ENCODE measurements at places on chromosomes 2 and 18. TPM values are rescaled to one million over a fixed set of nuclear protein-coding genes. Genes with fewer than 3 reads are reported as not detected.

Gene KIF5C
- total RNA-seq = 41.6 TPM

Gene TGFA
- 1.9 TPM for total RNA-seq

Gene CNGA3
- not detected for total RNA-seq

Gene VAMP5
- total RNA-seq = 38.2 TPM

Gene SLC38A11
- total RNA-seq = not detected

Gene RUFY4
- total RNA-seq = not detected

Gene ARHGAP15
- total RNA-seq = 277 TPM

Gene FAP
- not detected for total RNA-seq

Gene SH2D6
- 0.40 TPM for total RNA-seq

Gene UGT1A6
- total RNA-seq = not detected

Gene AOX1
- total RNA-seq = not detected

Gene RTKN
- total RNA-seq = 0.37 TPM

Gene BMP10
- total RNA-seq = not detected

Gene CCL20
- 24.3 TPM for total RNA-seq

Gene CENPA
- 0.50 TPM for total RNA-seq

Gene C1QL2
- not detected for total RNA-seq

Gene ATP8B1
- total RNA-seq = not detected

Gene MDH1B
- total RNA-seq = not detected

Gene RNF144A
- 21.4 TPM for total RNA-seq

Gene ESPNL
- total RNA-seq = 0.05 TPM

Gene CYBRD1
- 1.3 TPM for total RNA-seq

Gene GNAL
- 0.37 TPM for total RNA-seq

Gene LRP2
- total RNA-seq = not detected

Gene REEP1
- 2.2 TPM for total RNA-seq

Gene CPS1
- 0.63 TPM for total RNA-seq

Gene GALNT13
- not detected for total RNA-seq

Gene GATA6
- not detected for total RNA-seq

Gene ALPI
- total RNA-seq = not detected

Gene ADRA2B
- 2.8 TPM for total RNA-seq

Gene HOXD12
- total RNA-seq = not detected

Gene CFAP210
- total RNA-seq = 1.6 TPM

Gene ARMC9
- total RNA-seq = 0.73 TPM

Gene B3GNT7
- 0.22 TPM for total RNA-seq

Gene KIF1A
- not detected for total RNA-seq

Gene LOXHD1
- 0.30 TPM for total RNA-seq

Gene IL36A
- total RNA-seq = not detected

Gene SERPINB10
- total RNA-seq = not detected

Gene SKA1
- total RNA-seq = 0.27 TPM

Gene DTYMK
- 11.9 TPM for total RNA-seq

Gene ACTR3
- total RNA-seq = 267 TPM

Gene ALK
- not detected for total RNA-seq

Gene MPP4
- 0.17 TPM for total RNA-seq
